ENCODE measurements at places on chromosomes 3 and 15.

DNA sequence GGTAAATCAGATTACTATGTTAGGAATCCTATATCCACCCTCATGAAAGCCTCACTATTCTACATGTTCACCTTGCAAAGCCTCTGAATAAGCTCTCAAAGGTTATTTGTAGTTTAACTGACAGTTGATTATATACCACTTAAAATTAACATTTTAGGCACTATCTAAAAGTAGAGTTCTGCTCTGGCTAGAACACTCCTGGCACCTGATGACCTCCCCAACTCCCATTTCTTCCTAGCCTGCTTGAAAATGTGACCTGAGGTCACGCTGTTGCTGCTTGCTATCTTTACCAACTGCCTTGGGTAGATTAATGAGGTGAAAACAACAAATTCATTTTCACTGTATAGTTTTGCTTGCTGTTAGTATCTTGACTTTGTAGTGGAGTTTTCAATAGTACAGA is 220.7 kb downstream of the GBE1 start:
- DNase-seq: no peak

GRCh38 chr15:37081983-37082382 is 18.4 kb downstream of the MEIS2 start:
- DNase-seq: no peak

- no peak for DNase-seq
Measured at GRCh38 chr3:56621681-56622080, 61.4 kb downstream of the TASOR start.

- no peak for DNase-seq
Measured at GRCh38 chr3:134092208-134092701, 62.5 kb upstream of the SLCO2A1 start.

GRCh38 chr3:147408188-147409100 is 721 bp upstream of the ZIC1 start:
- DNase-seq: peak; percentile 48

DNA sequence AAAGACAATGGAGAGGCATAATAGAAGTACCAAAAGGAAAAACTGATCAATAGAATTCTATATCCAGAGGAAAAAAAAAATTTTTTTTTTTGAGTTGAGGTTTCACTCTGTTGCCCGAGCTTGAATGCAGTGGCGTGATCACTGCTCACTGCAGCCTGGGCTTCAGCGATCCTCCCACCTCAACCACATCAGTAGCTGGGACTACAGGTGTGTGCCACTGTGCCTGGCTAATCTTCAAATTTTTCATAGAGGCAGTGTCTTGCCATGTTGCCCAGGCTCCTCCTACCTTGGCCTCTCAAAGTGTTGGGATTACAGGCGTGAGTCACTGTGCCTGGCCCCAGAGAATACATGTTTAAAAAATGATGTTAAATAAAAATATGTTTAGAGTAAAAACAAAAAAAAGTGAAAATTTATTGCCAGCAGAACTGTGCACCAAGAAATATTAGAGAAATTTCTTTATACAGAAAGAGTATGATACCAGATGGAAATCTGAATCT is 154.3 kb upstream of the ZBTB20 start:
- DNase-seq: no peak

GRCh38 chr3:70857916-70858315 is 545.5 kb upstream of the MDFIC2 start:
- DNase-seq: no peak

DNA sequence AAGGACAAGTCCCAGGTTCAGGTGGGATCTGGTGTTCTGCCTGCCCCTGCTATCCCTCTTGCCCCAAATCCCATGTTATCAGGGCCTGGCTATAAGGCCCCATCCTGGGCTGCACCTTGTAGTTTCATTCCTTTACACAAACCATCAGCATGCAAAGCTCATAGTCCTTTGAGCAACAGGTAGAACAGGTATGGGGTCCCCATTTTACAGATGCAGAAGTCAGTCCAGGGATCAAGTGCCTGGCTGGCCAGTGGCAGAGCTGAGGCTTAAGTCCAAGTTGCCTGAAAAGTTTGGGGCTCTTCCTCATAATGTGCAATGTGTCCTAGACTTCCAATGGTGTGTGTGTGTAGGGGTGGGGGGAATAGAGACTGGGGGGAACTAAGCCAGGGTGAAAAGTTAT is 11.9 kb downstream of the RBPMS2 start:
- no peak for DNase-seq

DNA sequence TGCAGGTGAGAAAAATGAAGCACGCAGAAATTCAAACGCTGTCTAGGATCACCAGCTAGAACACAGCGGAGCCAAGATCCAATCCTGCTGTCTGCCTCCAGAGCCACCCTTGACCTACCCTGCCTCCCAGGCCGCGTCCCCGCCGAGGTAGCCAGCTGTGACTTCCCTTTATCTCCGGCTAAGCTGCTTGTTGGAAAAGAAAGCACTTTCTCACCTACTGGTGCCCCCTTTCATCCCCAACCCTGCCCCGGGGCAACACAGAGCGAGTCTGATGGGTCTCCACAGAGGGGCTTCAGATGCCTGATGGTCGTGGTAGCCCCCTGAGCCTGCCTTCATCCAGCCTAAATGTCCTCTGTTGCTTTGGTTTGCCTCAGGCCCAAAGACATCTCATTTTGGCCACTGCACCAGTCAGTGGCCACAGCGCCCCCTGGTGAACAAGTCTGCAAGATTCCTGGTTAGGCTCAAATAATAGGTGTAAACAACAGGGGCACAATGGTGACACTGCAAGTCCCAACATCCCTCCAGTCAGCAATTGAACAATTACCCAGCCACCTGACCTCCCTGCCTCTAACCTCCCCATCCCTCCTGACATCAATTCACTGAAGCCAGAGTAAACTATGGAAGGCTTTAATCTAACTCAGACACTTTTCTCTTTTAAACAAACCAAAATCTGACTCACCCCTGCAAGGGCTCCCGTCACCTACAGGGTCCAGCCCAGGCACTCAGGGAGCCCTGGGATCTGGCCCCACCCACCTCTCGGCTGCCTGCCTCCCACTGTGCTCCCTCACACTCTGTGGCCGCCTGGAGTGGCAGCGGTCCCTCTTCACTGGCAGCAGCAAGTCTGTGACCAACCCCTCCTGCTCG is 27.3 kb upstream of the BCL2L10 start:
- DNase-seq: peak; percentile 80

GRCh38 chr15:98996169-98996568 is 11.4 kb downstream of the PGPEP1L start:
- no peak for DNase-seq

- DNase-seq: no peak
Measured at GRCh38 chr3:169387751-169388696, 275.5 kb downstream of the MECOM start.

GRCh38 chr15:25897658-25898057 is 34.5 kb upstream of the ATP10A start:
- DNase-seq: no peak

- DNase-seq: no peak
Measured at GRCh38 chr3:14482271-14482721, 57.8 kb downstream of the GRIP2 start.

GRCh38 chr3:9944271-9944670 is 7.9 kb downstream of the PRRT3 start:
- DNase-seq: no peak

DNA sequence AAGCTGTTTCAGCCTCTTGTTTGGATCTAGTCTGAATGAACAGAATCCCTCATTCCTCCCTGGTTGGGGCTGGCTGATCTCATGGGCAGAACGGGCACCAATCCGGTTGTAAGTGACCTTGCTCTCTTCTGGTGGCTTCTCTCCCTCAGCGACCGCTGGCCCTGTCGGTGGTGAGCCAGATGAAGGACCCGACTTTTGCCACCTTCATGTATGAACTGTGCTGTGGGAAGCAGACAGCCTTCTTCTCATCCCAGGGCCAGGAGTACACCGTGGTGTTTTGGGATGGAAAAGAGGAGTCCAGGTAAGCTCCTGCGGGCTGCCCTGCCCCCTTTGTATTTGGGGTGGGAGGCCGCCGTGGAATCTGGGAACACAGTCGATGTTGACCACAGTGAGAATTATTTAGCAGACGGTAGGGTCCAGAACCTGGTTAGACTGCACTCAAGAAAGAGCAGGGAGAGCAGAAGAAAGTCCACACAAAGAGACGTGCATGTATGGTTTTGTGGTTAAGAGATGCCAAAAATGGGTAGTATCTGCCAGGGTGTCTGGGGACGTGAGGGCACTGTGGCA is 138.8 kb downstream of the LRRK1 start:
- DNase-seq: peak; percentile 6

GRCh38 chr15:41139619-41140018 is 23.5 kb upstream of the INO80 start:
- no peak for DNase-seq

GRCh38 chr3:20141851-20142250 is 44.2 kb downstream of the SGO1 start:
- peak; percentile 60 for DNase-seq

DNA sequence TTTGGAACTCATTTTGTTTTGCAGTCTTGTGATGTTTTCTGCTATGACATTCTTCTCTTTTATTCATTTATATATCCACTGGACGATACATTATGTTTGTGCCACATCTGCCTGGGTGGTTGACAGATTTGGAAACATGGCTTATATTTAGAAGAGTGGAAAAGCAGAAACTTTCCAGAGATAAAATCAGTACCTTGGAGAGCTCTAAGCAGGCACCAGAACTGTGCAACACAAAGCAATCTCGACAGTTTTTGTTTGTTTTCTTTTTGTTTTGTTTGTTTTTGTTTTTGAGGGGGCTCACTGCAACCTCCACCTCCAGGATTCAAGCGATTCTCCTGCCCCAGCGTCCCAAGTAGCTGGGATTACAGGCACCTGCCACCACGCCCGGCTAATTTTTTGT is 45.5 kb downstream of the SYN2 start:
- no peak for DNase-seq

DNA sequence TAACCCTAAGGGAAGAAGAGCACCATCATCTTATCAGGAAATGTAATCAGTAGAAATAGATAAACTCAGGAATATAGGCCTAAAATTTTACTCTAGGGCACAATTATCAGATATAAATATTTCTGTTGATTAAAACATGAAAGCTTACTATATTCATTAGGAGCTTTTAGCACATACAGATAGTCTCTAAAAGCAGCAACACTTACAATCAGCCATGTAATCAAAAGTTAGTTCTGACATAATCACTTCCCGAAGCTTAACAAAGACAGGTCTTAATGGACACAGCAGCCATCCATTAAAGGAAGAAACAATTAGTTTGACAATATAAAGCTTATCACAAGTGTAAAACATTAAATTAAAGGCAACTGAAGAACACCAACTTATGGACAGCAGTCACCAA is 30.6 kb downstream of the DCLK3 start:
- no peak for DNase-seq

GRCh38 chr3:31934018-31934417 is 47.0 kb downstream of the OSBPL10 start:
- no peak for DNase-seq

GRCh38 chr15:63995789-63996188 is 50.5 kb downstream of the DAPK2 start:
- no peak for DNase-seq

- DNase-seq: no peak
Measured at GRCh38 chr3:141057946-141058800, 7.0 kb downstream of the SPSB4 start.

DNA sequence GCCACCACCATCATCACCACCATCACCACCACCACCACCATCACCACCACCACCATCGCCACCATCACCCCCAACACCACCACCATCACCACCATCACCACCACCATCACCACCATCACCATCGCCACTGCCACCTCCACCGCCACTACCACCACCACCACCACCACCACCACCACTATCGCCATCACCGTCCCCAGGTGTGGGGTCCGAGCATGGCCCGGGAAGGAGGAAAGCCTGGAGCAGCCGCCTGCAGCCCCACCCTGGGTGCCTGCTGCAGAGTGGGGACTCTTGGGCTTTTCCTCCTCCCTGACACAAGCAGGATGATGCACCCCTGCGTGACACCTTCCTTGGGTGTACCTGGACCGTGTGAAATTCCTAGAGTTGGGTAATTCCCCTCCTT is 43.9 kb downstream of the MUC4 start:
- no peak for DNase-seq

- no peak for DNase-seq
Measured at GRCh38 chr3:181050738-181051137, 61.2 kb upstream of the DNAJC19 start.

- DNase-seq: no peak
Measured at GRCh38 chr15:89482139-89482538, 14.2 kb downstream of the RHCG start.

DNA sequence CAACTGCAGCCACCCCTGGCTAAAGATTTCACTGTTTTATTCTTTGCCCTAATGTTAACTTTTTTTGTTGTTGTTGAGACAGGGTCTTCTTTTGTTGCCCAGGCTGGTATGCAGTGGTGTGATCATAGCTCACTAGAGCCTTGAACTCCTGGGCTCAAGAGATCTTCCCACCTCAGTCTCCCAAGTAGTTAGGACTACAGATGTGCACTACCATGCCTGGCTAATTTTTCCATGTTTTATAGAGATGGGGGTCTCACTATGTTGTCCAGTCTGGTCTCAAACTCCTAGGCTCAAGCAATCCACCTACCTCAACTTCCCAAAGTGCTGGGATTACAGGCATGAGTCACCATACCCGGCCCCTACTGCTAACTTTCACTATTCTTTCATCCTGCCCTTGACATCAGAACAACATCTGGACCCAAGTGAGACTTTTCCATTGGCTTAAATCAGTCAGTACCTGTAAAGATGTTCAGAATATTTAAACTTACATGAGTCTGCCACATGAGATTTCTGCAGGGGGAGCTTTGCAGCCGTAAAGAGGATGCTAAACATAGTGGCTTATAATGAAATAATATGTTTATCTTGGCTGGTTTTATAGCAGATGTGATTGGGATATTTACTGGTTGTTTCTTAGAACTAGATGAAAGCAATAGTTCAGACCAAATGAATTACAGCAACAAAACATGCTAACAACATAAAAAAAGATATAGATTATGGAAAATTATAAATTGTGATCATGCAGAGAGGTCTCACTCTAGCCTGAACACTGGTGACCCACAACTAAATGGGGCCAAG is 73.6 kb downstream of the HMG20A start:
- no peak for DNase-seq

GRCh38 chr15:41690636-41691035 is 30.4 kb downstream of the MGA start:
- DNase-seq: no peak

- peak; percentile 83 for DNase-seq
Measured at GRCh38 chr3:143674100-143674968, 173.9 kb downstream of the SLC9A9 start.

DNA sequence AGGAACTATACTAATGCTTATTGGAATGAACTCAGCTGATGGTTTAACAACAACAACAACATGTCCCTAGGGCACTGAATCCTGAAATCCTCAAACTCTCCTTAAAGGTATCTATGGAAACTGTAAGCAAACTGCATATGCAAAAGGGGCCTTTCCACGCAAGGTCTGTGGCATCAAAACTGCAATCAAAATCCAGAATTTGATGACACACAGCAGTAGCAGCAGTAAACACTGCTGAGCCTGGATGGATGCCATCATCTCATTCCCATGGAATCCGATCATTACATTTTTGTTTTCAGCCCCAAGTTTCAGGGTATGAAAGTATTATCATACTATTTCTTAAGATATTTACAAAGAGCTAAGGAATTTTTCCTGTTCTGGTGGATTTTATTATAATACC is 399.7 kb downstream of the VPS13C start:
- DNase-seq: no peak

All from D341Med (cell line).